Foreskin fibroblast (primary cell): ENCODE measurements at places on chromosomes 4 and X.
A peak's percentile ranks its signal among the peaks of the same experiment; 100 is the strongest.

GRCh38 chrX:103413705-103414387 lies 37.5 kb downstream of the BEX3 start:
- no peak for DNase-seq

DNA sequence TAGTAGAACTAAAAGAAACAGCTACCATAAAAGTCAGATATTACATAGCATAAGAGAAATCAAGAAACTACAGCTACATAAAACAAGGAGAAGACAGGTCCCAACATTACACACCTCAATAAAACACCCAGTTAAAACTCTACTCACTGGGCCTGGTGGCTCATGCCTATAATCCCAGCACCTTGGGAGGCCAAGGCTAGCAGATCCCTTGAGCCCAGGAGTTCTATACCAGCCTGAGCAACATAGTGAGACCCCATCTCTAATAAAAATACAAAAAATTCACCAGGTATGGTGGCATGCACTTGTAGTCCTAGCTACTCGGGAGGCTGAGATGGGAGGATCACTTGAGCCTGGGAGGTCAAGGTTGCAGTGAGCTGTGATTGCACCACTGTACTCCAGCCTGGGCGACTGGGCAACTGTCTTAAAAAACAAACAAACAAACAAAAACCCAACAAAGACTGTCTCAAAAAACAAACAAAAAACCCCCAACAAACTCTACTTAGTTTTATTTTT lies 15.2 kb upstream of the TXLNG start:
- no peak for DNase-seq

- no peak for DNase-seq
Observed at GRCh38 chr4:152052451-152053057, 291.7 kb upstream of the GATB start.

- DNase-seq = no peak
Observed at GRCh38 chrX:72141372-72142004, 9.8 kb upstream of the RTL5 start.

DNA sequence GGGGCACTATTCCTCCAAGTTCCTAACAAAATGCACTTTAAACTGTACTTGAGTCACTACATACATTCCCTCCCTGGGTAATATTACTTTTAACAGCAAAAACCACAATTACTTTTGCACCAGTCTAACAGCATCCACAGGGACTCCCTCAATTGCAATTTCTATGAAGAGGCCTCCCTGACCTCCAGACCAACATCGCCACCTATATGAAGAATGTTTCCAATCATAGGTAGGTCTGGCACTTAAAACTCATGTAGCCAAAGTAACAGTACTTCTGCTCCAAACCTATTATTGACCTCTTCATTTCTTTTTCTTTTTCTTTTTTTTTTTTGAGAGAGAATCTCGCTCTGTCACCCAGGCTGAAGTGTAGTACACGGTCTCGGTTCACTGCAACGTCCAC lies 15.6 kb downstream of the NR3C2 start:
- no peak for DNase-seq

DNA sequence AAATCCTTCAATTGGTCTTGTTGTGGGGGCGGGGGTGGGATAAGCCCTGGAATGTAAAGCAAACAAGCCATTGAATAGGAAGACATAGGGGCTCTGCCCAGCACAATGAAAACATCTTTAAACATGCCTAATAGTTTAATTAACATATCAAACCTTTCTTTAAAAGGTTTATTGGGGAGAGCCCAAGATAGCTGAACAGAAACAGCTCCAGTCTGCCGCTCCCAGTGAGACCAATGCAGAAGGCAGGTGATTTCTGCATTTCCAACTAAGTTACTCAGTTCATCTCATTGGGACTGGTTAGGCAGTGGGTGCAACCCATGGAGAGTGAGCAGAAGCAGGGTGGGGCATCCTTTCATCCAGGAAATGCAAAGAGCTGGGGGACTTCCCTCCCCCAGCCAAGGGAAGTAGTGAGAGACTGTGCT lies 327.2 kb upstream of the CNKSR2 start:
- no peak for DNase-seq

- peak; percentile 4 for DNase-seq
Observed at GRCh38 chr4:183797011-183797444, 108.1 kb upstream of the STOX2 start.

DNA sequence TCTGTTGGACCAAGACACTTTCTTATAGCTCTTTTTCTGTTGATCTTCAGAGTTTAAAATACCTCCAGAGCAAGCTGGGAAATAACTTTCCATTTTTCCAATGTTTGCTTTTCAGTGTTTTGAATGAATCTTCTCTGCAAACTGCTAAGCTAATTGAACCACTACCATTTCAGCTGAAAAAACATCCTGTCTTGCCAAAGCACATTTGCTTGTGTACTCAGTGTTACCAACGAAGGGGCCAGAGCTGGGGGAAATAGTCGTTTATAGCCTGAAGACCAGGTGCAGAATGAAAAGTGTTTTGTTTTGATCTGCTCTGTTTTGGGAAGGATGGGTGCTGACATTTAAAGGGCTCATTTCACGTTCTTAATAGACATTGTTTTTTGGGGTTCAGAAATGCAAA lies 88.4 kb upstream of the CLNK start:
- peak; percentile 39 for DNase-seq

DNA sequence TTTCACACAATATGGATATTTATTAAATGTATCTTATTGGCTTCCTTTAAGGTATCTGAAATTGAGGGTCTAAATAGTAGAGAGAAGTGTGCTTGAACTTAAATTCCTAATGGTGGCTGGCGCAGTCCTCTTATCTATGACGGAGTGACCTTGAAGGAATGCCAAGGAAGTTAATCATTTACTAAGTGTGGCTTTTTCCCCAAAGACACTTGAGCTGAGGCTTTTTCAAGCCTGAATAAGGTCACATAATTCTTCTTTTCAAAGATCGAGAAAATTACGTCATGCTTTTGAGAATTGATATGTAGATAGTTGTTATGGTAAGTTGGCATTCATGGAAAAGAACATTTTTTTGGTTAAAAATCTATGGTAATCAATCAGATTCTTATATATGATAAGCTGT lies 11.7 kb upstream of the PRPS2 start:
- no peak for DNase-seq

DNA sequence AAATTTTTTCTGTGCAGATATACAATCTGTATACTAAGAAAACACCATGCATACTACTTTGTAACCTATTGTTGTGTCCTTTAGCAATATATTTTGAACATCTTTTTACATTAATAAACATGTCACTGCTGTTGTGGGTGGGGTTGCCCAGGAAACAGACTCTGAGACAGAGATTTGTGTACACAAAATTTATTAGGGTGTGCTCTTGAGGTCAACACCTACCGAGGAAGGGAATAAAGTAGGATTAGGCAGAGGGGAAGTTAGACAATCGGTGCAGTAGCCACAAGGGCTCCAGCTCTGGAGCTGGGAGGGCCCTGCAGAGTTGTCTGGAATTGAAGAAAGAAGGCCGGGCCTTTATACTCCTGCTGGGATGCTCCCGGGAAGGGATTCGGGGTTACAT lies 56.4 kb downstream of the CXorf58 start:
- no peak for DNase-seq

DNA sequence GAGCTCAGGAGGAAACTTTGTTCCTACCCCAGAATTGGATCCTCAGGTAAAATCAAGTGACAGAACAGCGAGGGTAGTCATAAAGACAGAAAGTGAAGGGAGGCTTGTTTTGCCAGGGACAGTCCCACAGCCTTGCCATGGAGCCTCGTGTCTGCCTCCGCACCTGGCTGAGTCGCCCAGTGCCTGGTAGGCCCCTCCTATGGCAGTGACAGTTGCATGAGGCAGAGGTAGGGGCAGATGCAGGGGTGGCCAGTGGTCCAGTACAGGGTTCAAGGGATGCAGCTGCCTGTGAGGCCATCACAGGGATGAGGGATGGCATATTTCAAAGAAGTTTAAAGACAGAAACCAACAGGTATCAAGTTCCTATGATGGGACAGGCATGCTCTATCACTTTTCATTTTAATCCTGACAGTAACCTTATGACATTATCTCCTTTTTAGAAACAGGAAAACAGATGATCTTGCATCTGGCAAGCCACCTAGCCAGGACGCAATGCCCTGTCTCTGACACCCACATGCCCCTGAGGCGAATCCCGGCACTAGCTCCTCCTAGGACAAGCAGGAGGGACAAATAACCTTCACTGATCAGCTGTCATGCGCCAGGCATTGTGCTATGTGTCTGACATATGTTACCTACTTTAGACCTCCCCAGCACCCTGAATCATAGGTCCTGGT lies 127.4 kb upstream of the ENPP6 start:
- no peak for DNase-seq

- no peak for DNase-seq
Observed at GRCh38 chr4:40713798-40714197, 36.0 kb upstream of the NSUN7 start.

GRCh38 chr4:181509073-181509472 lies 734.1 kb upstream of the TENM3 start:
- no peak for DNase-seq

GRCh38 chr4:24910499-24910898 lies 2.3 kb downstream of the CCDC149 start:
- no peak for DNase-seq

DNA sequence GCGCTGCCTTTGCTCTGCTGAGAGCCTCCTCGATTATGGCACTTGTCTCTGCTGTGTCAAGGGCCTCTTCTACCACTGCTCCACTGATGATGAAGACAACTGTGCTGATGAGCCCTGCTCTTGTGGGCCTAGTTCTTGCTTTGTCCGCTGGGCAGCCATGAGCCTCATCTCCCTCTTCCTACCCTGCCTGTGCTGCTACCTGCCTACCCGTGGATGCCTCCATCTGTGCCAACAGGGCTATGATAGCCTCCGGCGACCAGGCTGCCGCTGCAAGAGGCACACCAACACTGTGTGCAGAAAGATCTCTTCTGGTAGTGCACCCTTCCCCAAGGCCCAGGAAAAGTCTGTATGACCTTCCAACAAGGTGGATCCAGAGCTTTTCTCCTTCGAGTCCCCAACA lies 106.8 kb upstream of the VAMP7 start:
- DNase-seq = no peak

DNA sequence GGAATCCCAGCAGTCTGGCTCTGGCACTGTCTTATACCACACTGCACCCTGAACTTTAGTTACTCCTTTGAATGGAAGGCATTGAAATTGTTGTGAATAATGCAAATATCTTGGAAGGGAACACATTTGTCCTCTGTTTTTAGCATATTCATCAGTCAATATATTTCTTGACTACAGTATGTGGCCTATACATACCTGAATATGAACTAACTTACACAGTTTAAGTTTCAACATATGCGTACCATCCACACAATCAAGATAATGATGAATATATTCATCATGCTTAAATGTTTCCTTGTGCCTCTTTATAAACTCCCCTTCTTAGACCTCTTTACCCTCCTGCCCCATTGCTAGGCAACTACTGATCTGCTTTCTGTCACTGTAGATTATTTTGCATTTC lies 145.7 kb upstream of the ESX1 start:
- no peak for DNase-seq

GRCh38 chr4:955161-955921 lies 18.0 kb downstream of the DGKQ start:
- no peak for DNase-seq

GRCh38 chrX:101595739-101596419 lies 21.9 kb downstream of the ARMCX6 start:
- peak; percentile 84 for DNase-seq

DNA sequence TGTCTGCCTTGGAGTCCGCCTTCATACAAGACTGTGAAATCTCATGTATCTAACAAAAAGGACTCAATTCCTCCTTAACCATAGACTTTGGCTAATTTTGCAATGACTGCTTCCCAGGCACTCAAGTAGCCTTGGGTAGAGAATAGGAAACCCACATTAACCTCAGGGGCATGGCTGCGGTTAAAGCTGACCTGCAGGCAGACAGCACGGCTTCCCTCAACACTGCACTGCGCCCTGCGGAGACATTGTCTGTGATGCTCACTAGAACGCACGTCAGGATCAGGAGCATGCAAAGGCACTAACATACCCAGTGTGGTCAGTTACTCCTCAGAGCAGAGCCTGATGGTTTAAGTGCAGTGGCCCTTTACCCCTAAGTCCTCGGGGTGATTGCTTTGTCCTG lies 10.3 kb upstream of the GPR143 start:
- no peak for DNase-seq

GRCh38 chr4:90542216-90542615 lies 415.0 kb downstream of the CCSER1 start:
- DNase-seq = no peak

DNA sequence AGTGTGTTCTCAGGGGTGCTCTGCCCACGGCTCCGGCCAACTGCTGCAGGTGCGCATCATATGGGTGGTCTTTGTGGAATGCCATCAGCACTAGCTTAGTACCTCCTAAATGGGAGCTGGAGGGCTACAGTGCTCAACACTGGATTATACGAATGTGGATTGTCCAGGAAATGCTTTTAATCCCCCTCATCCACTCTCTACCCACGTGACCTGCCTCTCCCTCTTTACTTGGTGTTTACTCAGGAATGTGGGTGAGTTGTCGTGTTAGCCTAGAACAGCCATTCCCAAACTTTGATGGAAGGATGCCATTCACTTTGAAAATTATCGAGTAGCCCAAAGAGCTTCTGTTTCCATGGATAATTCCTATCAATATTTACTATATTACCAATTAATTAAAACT lies 150.8 kb downstream of the PTTG2 start:
- DNase-seq = no peak

- DNase-seq = no peak
Observed at GRCh38 chrX:144601010-144601409, 646.3 kb upstream of the SPANXN1 start.
